ENCODE measurements at places on chromosomes 16 and 17.

DNA sequence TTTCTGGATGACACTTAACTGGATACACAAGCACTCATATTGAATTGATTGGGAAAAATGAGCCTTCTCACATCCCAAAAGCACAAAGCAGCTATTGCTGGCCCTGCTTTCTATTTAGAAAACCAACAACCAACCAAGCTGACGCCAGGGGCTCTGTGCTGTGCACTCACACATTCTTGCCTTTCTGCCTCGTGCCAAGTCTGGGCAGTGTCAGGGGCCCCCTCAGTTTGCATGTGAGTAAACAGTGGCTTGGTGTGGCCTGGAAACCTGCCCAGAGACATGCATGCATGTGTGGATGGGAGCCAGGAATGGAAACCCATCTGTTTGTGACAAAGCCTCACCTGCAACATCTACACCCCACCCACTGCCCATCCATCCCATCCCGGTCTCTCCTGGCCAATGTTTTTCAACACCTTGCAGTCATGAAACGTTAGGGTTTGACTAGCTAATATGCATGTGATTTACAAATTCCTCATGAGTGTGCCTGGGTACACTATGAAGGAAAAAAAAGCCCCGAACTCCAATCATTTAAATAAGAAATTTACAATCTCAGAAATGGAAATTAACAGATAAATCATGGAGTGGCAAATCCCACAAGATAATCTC is 20.4 kb downstream of the MIEF2 start:
- DNase-seq = no peak

DNA sequence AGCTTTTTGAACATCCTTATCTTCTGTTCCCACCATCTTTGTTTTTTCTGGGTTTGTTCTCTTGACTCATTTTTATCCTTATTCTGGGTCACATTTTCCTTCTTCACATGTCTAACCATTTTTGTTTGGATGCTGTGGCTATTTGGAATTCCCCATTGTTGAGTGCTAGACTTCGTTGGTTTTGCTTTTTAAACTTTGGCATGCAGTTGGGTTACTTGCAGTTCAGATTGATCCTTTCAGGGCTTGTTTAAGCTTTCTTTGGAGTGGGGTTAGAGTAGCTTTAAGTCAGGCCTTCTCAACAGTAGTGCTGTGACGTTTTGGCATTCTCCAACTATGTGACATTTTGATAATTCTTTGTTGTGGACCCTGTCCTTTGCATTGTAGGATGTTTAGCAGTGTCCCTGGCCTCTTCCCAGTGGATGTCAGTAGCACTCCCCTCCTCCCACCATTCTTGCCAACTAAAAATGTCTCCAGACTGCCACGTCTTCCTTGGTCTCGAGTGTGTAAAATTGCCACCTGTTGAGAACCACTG is 21.1 kb downstream of the PRMT7 start:
- DNase-seq = no peak

- DNase-seq = no peak
These were observed 1.9 kb downstream of the EPN3 start for GRCh38 chr17:50534222-50534978.

GRCh38 chr16:73565263-73565662 is 517.3 kb upstream of the ZFHX3 start:
- DNase-seq = no peak

- DNase-seq = no peak
These were observed 15.3 kb upstream of the STH start for GRCh38 chr17:45983614-45984310.

DNA sequence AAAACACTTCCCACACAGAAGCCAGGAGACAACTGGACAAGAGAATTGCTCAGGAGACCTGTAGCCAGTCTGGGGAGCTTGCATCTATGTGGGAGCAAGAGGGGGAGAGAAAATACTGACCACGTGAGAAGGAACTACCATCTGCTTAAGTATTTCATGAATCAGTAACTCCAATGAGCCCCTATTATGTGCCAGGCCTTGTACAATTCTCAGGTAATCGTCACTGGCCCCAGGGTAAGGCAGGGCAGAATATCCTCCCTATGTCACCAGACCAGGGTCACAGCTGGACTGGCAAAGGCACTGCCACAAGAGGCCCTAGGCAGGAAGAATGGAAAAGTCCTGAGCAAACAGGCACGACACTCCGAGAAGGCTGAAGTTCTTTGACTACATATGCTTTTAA is 25.9 kb downstream of the USP7 start:
- DNase-seq = no peak

- DNase-seq = no peak
These were observed 9.4 kb downstream of the LPO start for GRCh38 chr17:58247511-58248363.

DNA sequence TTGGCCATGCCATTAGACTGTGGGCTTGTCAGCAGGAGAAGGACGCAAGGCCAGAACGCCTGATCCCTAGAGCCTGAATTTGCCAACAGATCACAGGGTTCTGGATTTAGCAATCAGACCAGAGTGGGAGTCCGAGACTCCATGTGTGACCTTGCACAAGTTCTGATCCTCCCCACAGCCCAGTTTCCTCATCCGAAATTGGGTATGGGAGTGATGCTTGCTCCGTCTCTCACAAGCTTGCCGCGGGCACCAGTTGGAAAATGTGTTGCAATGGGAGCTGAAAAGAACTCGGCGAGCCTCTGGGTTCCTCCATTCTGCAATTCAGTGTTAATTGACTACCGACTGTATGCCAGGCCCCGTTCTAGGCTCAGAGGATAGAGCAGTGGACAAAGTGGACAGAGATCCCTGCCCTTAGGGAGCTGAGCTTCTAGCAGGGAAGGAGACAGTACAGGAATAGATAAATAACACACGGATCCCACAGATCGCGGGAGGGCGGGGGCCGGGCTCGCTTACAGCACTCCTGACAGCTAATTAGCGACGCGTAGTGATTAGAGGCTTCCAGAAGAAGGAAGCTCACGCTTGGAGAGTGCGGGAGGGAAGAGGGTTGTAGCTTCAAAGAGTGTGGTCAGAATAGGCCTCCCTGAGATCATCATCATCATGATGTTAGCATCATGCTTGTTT is 150.4 kb upstream of the CIBAR2 start:
- no peak for DNase-seq

- DNase-seq = no peak
These were observed 416.7 kb downstream of the WWOX start for GRCh38 chr16:78516006-78516736.

GRCh38 chr16:10828851-10829366 is 10.3 kb upstream of the TVP23A start:
- DNase-seq = no peak

- DNase-seq = no peak
These were observed 35.2 kb upstream of the CBX4 start for GRCh38 chr17:79874329-79874981.

- DNase-seq = no peak
These were observed 3.6 kb downstream of the SCRN2 start for GRCh38 chr17:47837401-47838039.

GRCh38 chr16:6836766-6837165 is 495.9 kb upstream of the RBFOX1 start:
- DNase-seq = no peak

DNA sequence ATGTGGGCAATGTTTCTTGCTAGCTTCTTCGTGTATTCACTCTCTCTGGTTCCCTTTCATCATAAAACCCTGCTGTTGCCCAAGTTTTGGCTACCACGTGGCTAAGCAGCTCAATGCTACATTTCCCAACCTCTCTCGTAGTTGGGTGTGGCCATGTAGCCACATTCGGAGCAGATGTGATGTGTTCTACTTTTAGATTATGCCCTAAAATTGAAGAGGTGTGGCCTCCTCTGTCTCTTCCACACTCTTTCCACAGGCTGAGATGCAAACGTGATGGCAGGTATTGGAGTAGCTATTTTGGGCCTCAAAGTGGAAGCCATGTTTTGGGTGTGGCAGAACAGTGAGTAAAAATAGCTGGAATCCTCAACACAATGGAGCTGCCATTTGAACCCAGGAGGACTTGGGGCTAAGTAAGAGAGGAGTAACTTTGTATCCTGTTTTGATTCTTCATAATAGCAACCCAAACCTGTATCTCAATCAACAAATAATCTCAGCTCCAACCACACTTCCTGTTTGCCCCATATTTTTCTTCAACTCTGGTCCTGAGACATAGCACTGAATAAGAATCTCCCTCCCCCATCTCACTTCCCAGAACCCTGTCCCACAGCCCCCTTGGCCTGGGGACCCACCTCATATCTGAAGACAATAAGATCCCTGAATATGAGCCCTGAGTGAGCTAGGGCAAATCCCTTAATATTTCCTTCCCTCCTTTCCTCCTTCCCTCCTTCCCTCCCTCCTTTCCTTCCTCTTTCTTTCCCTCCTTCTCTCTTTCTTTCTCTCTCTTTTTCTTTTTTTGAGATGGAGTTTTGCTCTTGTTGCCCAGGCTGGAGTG is 4.0 kb downstream of the NUPR1 start:
- no peak for DNase-seq

GRCh38 chr16:12515346-12515745 is 288.3 kb downstream of the CPPED1 start:
- DNase-seq = no peak

GRCh38 chr16:87621976-87622713 is 19.8 kb downstream of the JPH3 start:
- DNase-seq = no peak

- DNase-seq = no peak
These were observed 16.4 kb downstream of the CDH13 start for GRCh38 chr16:82643136-82643535.

GRCh38 chr16:54059319-54059718 is 227.3 kb downstream of the IRX3 start:
- no peak for DNase-seq

DNA sequence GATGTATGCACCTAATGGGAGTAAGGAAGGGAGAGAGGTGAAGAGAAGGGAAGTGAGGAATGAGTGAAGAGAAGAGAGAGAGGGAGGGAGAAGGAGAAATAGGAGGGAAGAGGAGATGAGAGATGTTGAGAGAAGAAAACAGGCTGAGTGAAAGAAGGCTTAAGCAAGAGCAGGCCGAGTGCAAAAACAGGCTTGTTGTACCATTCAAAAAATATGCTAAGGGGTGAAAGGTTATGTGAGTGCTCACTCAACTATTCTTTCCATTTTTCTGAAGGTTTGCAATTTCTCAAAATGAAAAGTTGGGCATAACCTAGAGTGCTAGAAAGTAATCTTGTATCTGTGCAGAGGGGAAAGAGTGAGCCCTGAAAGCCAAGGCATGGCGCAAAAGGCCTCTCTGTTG is 22.9 kb downstream of the RPGRIP1L start:
- DNase-seq = no peak

GRCh38 chr17:10052106-10052813 is 146.1 kb downstream of the GAS7 start:
- no peak for DNase-seq

- no peak for DNase-seq
These were observed 19.7 kb downstream of the MOSMO start for GRCh38 chr16:22027633-22028032.

GRCh38 chr16:15716694-15717447 is 66.8 kb downstream of the NDE1 start:
- no peak for DNase-seq

- no peak for DNase-seq
These were observed 654 bp upstream of the SCNN1B start for GRCh38 chr16:23301251-23302044.

DNA sequence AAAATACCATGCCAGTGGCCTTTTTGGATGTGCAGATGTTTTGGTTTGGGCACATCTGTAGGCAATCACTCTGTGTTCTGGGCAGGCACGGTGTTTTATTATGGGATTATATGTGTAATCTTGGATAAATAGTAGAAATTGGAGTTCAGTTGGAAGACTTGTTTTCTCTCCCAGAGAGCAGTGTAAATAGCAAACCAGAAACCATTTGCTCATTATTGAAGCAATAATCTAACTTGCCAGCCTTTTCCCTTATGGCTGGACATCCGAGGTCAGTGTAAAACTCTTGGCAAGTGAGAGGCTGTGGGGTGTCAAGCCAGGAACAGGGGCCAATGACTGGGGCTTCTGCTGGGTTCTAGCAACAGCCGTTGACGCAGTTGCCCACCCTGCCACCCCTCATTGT is 69.9 kb downstream of the IRX3 start:
- DNase-seq = no peak

GRCh38 chr16:4846503-4846900 is 586 bp downstream of the GLYR1 start:
- no peak for DNase-seq

DNA sequence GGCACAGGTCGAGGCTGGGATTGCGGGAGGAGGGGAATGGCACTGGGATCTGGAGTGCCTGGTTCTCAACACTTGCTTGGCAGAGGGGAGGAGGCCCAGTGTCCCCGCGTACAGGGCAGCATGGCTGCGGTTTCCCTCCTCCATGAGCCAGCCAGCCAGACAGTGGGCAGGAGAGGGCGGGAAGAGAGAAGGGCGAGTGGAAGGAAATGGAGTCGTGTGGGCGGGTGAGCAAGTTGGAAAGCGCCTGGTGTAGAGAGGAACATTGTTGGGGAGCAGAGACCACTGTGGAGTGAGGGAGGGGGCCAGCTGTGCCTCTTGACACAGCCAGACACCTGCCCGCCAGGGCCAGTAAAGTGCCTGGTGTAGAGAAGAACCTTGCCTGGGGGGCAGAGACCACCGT is 130.5 kb downstream of the OR1D5 start:
- DNase-seq = no peak

DNA sequence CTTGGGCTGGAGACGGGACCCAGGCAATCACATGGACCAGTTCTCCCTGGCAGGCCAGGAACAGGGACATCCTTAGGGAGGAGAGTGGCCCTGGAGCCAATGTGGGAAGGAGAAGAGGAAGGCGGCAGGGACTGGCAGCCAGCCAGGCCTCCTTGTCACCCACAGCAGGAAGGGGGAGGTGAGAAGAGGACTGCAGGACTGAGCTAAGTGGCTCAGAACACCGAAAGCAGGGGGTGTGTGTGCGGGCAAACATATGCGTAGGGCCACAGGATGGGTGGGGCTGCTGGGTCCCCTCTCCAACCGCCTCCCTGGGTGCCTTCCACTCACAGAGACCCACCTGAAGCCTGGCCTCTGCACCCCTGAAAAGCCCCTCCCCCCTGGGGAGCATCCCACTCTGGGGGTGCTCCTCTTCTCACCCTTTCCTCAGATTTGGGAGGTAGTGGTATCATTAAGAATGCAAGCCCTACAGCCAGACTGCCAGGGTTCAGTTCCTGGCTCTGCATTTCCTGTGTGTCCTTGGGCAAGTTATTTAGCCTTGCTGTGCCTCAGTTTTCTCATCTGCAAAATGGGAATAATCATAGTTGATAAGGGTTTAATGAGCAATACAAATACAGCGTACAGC is 8.1 kb downstream of the PNMT start:
- DNase-seq = peak; percentile 33
